Stimulated activated CD8-positive, alpha-beta memory T cell treated with anti-CD3 and anti-CD28 coated beads, Interleukin-15, amount 100 ng/mL, for 24 hours (primary cell): ENCODE measurements at places on chromosomes 12 and 14.

DNA sequence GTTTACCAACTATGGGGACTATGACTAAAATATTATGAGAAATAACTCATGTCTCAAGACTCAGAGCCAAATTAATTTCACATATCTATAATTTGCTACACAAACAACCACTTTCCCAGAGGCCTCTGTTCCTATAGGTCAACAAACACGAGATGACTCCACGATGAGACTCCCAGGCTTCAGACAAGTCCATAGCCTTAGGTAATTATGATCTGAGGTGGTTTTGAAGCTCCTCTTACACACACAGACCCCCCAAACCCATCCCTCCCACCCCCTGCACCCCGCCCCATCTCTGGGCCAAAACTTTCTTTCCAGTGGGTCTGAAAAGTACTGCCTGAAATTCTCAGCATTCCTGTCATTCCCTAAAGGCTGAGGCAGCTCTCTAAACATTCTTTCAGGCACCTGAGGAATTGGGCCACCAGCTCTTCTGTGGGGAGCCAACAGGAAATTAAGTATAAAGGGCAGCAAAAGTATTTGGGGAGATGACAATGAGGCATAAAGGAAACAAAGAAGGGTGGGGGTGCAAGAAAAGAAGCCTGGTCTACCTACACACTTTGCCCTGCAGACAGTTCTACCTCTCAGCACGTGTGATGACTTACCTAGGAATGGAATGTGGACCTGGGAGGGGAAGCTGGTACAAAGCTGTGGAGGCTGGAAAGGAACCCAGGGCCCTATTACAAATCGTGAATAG, 143.6 kb downstream of the PAWR start:
- no peak for DNase-seq

- no peak for DNase-seq
These were observed 95.7 kb upstream of the ESRRB start for GRCh38 chr14:76280221-76280620.

DNA sequence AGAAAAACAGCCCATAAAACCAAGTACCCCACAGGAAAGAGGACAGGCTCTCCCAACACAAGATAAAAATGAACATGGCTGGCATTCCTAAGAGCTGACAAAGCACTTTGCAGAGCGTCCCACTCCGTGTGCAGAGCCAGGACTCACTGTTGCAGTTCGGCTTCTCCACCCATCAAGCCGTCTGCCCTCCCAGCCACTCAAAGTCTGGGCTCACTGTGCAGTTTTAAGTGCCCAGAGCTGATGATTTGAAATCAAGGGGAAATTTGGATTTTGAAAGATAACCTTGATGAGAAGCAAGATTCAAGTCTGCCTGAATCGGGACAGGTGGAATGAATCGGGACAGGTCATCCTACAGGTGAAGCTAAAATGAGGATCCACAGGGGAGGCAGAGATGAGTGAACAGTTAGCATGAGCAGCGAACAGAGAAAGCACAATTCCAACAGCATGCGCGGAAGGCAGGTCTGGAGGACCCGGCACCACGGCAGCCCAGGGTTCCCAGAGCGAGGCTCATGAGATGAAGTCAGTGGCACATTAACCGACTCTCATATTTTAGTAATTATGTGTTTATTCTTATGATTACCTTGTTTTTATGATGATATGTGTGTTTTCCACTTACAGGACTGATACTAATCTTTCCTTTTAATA, 39.8 kb upstream of the GPR68 start:
- no peak for DNase-seq

- DNase-seq = no peak
These were observed 545.0 kb upstream of the FBXO33 start for GRCh38 chr14:39977198-39977597.

DNA sequence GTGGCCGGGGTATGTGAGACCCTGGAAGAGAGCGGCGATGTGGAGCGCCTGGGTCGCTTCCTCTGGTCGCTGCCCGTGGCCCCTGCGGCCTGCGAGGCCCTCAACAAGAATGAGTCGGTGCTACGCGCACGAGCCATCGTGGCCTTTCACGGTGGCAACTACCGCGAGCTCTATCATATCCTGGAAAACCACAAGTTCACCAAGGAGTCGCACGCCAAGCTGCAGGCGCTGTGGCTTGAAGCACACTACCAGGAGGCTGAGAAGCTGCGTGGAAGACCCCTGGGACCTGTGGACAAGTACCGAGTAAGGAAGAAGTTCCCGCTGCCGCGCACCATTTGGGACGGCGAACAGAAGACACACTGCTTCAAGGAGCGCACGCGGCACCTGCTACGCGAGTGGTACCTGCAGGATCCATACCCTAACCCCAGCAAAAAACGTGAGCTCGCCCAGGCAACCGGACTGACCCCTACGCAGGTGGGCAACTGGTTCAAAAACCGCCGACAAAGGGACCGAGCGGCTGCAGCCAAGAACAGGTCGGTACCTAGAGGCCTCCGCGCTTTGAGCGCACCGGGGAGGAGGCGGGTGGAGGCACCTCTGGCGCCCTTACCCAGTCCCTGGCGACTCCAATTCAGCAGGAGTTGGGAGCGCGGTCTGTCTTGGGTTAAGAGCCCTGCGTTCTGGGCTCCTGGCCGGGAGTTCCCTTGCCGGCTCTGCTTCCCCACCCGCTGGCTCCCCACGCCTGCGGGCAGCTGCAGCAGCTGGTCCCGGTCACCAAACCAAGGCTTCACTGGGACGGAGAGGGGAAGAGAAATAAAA, 700 bp downstream of the SIX6 start:
- no peak for DNase-seq

GRCh38 chr12:18689771-18690170, 48.0 kb downstream of the PLCZ1 start:
- no peak for DNase-seq
